Suppressor macrophage treated with lipopolysaccharide for 4 hours (primary cell): ENCODE measurements at places on chromosomes 2 and 18.

GRCh38 chr2:172342078-172342477 is 85.3 kb upstream of the ITGA6 start:
- no peak for DNase-seq

GRCh38 chr2:177532567-177532966 is 140.0 kb downstream of the AGPS start:
- no peak for DNase-seq

GRCh38 chr2:3624059-3624794 is 29.3 kb downstream of the COLEC11 start:
- peak; percentile 46 for DNase-seq

- DNase-seq: no peak
Measured at GRCh38 chr2:150620855-150621254, 133.4 kb upstream of the RND3 start.

DNA sequence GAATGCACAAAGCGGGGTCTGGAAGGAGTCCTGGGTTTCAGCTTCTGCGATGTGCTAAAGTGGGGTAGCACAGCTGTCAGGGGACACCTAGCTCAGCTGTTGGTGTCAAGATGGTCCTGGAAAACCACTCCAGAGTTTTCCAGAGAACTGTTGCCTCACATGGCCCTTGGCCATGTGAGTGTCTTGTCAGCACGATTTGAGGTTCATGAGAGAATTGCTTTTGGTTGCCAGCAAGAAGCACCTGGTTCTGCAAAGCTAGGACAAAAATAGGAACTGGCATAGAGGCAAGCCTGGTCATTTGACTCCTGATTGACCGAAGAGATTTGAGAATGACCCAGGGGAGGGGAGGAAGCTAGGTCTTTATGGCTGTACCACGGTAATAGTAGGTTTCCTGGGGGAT is 50.4 kb upstream of the CTLA4 start:
- DNase-seq: no peak

DNA sequence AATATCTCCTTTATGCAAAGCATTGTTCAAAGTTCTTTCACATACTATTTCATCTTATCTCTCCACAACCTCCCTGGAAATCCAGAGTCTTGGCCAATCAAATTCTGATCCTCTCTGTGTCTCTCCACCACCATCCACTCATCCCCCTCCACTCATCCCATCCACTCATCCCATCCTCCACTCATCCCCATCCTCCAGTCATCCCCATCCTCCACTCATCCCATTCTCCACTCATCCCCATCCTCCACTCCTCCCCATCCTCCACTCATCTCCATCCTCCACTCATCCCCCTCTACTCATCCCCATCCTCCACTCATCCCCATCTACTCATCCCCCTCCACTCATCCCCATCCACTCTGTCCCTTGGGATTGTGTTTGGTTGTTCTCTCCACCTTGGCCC is 101.1 kb downstream of the BCL2 start:
- no peak for DNase-seq

DNA sequence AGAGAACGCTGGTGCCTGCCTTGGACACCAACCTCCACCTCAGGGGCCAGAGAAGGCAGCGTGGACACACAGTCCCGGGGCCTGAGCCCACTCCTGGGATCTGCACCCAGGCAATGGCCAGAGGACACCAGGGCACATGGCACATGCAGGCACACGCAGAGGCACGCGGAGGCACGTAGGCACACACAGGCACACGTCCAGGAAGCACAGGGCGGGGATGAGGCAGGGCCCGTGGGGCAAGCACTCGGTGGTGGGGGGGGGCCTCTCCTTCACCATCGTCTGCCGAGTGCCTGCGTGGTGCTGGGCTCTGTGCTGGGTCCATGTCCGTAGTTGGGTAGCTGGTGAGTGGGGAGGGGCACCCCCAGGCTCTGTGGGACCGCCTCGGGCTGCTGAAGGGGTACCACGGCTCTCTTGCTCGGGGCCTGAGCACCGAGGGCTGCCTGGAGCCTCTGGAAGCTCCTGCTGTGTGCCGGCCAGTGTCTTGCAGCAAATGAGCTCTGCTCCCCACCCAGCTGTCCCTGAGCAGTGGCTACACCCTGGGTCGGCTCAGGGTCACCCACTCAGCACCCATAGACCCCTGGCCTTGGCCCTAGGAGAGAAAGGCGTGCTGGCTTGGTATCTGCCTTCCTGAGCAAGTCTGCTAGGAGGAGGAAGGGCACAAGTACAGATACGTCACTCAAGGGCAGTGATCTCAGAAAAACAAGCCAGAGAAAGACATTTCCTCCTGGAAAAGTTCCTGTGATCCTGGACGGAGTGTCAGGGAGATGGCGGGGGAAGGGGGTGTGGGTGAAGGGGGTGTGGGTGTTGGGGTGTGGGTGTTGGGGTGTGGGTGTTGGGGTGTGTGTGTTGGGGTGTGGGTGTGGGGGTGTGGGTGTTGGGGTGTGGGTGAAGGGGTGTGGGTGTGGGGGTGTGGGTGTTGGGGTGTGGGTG is 26.4 kb downstream of the RTP5 start:
- no peak for DNase-seq

- DNase-seq: no peak
Measured at GRCh38 chr18:23232331-23232730, 97.0 kb downstream of the CABLES1 start.

DNA sequence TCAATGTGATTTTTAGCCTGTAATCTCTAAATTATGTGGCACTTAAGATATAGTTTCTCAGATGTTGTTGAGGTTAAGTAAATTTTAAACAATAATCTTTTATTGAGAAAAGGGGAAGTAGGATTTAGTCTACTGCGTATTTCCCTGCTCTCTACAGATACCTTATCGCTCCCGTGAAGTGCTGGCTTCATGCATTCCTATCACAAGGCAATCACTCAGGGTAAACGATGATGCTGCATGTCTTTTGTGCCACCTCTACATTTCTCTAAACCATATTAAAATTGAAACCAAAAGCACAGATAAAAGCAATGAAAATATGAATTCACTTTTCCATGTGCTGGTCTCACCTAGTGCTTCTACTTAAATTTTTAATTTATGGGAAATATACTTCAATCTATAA is 14.4 kb upstream of the RPE start:
- DNase-seq: no peak

- no peak for DNase-seq
Measured at GRCh38 chr2:107810734-107811133, 16.0 kb upstream of the RGPD4 start.

DNA sequence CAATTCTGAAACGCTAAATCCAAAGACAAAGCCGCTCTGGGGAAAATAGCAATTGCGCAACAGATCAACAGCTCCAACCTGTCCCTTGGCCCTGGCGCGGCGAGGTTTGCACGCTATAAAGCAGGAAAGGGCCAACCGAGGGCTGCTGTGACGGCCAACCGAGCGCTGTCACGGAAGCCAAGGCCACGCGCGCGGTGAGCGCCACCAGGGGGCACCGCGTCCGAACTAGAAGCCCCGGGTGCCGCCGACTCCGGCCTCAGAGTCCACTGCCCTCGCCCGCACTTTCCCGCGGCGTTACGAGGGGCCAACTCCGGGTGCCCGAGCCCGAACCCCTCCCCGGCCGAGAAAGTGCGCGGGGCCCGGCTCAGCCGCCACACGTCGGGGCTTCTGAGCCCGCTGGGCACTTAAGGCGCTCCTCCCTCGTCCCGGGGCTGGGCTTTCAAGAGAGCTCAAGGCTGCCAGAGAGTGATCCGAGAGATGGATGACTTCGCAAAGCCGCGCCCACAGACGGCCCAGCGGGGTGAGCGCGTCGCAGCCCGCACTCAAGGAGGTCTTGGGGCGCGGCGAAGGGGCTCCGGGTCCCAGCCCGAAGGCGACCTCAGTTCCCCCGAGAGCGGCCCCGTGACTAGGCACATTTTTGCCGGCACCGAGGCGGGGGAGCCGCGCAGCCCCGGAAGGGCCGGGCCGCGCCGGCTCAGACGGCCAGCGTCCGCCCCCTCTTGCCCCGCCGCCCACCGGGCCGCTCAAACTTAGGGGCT is 897 bp downstream of the NFE2L2 start:
- peak; percentile 99 for DNase-seq

DNA sequence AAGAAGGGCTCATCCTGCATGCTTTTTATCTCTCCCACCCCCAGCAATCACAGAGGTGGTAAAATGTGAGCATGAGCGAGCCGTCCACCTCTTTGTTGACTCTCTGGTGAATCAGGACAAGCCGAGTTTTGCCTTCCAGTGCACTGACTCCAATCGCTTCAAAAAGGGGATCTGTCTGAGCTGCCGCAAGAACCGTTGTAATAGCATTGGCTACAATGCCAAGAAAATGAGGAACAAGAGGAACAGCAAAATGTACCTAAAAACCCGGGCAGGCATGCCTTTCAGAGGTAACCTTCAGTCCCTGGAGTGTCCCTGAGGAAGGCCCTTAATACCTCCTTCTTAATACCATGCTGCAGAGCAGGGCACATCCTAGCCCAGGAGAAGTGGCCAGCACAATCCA is 19.5 kb downstream of the LIPG start:
- DNase-seq: no peak
